Right renal pelvis (tissue), 4 donors: ENCODE measurements at places on chromosomes 4 and X. TPM values are rescaled to one million over a fixed set of nuclear protein-coding genes. Genes with fewer than 3 reads are reported as not detected.

NXF2 gene
- polyA plus RNA-seq: not detected

- no peak for DNase-seq
Measured at GRCh38 chrX:49111791-49112190, 11.7 kb downstream of the GPKOW start.

DNA sequence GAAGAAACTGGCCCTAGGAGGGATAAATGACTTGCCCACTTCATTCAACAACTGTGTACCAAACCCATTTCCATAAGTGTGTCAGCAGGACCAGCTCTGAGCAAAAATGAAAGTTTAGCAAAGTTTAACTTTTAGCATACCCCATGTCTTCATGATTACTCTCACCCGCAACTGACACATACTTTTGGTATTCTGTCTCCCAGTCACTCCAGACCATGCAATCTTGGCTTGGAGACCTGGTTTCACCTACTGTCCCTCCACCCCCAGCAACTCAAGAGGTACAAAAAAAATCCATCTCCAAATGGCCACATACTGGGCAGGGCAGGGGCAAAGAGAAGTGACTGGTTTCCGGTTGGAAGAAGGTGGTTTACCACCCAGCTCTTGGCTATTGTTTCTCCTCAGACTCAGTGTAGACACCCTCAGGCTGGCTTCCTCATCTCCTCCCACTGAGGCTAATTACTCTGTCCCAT, 79.8 kb downstream of the RLIM start:
- no peak for DNase-seq

- no peak for DNase-seq
Measured at GRCh38 chr4:21191317-21191716, 491.1 kb downstream of the PACRGL start.

DNA sequence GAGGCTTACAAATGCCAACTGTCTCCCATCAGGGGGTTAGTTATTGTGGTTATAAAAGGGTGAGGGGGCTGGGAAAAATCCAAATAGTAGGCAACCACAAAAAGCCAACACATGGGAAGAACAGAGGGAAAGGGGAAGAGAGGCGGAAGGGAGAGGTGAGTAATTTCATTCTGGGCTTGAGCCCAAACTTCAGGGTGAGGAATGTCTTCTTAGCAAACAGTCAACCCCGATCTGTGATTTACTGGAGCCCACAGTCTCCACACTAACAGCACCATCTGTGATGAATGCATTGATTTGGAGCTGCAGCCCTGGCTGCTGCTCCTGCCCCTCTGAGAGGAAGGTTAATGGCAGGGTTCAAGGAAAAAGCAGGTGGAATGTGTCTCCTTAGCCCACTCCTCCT, 162.2 kb upstream of the GPR101 start:
- DNase-seq: no peak

- DNase-seq: no peak
Measured at GRCh38 chr4:121773883-121774282, 8.9 kb upstream of the SMIM43 start.
